Tibial nerve (tissue), 4 donors: ENCODE measurements at places on chromosomes 4 and X. TPM values are rescaled to one million over a fixed set of nuclear protein-coding genes. Genes with fewer than 3 reads are reported as not detected.

- no peak for DNase-seq
Measured at GRCh38 chr4:76300012-76300411, 6.5 kb upstream of the STBD1 start.

- DNase-seq = no peak
Measured at GRCh38 chrX:46279214-46279924, 265.9 kb downstream of the ZNF674 start.

DNA sequence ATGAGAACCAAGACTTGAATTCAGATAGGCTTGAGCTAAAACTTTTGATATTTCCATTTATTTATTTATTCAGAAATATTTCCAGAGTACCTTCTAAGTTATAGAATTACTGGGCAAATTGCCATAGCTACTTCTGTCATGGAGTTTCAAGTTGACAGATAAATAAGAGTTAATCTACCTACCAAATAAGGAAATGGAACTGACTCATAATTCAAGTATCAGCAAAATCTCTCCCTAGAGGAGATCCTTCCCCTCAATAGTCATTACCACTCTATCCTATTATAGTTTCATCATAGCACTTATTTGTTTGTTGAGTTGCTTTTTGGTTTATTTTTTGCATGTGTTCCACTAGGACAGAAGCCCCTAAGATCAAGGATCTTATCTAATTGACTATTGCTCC, 48.8 kb upstream of the CCSER1 start:
- no peak for DNase-seq

BMP3 gene
- total RNA-seq = 17.4 TPM

DNA sequence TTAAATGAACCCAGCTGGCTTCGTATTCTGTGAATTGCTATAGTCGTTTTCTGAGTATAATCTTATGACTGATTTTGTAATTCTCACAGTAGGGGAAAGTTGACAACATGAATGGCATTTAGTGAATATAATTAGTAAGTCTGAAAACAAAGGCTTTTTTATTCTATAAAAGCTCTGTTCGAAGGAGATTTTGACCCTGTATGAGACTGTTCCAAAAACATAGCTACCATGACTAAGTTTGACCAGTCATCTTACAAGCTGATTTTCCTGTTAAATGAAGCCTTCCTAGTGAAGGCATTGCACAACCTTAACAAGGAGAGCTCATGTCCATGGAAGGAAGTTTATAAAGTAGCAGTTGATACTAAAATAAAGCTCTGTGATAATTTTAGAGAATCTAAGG, 242.3 kb downstream of the RPA4 start:
- no peak for DNase-seq

- DNase-seq = no peak
Measured at GRCh38 chr4:7877176-7877575, 62.5 kb downstream of the AFAP1 start.

DNA sequence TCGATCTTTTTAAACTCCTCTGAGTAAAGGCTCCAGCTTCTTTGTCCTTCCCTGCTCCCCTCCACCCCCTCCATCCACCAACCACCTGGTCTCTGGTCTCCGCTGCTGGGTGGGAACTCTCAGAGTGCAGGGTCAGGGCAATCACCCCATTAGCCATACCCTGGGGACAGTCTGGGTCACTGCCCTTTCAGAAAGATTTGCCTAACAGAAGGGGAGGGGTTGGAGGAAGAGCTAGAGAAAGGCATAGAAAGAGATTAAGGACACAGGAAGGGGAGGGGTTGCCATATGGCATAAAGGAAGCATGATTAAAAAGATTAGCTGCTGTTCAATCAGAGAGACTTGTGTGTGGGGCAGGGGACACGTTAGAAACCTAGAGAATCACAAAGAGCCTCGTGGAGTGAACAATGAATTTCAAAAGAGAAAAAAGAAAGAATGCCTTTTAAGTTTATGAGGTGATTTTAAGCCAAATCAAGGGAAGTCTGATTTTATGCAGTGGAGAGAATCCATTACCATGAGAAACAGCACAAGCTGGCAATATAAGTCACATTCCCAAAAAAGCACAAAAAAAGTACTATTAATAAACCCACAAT, 115.5 kb upstream of the ACSL4 start:
- no peak for DNase-seq

DNA sequence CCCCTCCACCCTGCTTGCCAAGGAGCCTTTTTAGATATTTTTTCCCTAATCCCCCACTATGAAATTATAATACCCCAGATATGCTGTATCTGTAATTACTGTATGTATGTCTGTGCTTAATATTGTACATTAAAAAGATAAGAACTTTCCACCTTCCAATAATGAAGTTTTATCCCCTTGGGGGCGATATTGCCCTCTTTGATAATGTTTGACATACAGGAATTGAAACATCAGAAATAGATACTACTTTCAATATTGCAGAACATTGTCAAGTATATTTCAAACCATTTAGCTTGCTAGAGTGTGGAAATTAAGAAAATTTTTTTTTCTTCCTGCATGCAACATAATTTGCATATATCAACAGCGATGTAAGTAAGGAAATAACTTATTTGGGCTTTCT, 58.9 kb downstream of the NAF1 start:
- no peak for DNase-seq

DNA sequence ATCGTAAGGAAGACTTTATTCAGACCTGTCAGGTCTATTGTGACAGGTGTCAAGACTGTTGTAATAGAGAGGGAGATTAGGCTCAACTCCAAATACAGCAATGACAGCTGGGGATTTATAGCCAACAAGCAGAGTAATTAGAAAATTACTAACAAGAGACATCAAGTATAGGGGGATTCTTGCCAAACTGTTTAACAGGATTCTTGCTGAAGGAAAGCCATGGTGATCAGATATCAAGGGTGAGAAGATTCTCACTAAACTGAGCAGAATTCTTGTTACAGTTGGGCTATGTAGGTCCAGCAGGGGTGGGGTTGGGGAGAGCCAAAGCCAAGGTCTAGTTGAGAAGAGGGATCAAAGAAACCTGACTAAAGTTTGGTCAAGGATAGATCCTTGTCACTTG, 461.0 kb upstream of the GALNT7 start:
- DNase-seq = no peak

TBC1D8B gene
- total RNA-seq = 10.3 TPM

- no peak for DNase-seq
Measured at GRCh38 chr4:138348055-138348454, 105.9 kb upstream of the SLC7A11 start.

PAPSS1 gene
- total RNA-seq = 49.2 TPM

DNA sequence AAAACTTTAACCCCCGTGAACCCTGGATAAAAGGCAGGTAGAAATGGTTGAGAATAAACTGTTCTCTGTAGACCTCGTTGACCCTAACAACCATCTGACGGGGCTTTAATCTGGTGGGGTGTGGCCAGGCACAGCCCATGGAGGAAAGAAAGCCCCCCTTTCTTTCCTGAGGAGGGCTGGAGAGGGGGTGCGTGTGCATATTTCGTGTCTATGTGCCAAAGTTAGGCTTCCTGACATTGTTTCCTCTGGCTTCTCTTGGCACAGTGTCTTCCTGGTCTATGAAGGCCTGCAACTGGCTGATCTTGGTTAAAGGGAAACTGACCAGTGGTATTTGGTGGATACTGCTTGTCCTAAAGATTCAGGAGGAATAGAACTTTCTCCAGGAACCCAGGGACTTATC, 97.1 kb downstream of the MGST2 start:
- DNase-seq = no peak

- DNase-seq = no peak
Measured at GRCh38 chr4:8643986-8644385, 51.4 kb downstream of the CPZ start.

DNA sequence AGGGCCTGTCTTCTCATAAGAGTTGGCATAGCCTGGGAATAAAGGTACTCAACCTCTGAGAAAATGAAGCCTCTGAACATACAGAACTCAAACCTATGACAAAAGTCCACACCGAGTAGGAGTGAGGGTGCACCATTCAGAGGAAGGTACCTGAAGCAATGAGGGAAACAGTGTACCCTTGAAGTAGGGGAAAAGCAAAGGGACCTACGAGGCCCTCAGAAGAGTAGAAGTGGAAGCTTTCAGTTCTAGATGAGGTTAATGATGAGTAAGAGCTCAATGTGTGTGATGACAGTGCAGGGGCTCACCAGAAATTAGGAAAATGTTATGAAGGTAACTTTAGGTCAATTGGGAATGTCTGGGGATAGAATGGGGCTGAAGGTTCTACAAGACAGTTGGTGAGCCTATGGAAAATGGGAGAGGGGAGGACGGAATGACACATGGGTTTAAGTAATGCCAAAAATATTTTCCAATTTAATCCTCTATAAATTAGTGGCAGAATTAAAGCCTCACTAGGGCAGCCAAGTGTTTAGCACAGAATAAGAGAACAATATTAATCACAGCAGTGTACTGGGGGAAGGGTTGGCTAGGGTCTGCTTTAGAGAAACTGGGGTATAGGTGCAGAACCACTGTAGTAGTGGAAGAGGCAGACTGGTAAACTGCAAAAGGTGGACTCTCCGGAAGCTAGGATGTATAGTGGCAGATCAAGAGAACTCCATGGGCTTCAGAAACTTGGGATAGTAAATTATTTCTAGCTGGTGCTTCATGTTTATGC, 39.8 kb downstream of the RAB33A start:
- DNase-seq = no peak

- DNase-seq = no peak
Measured at GRCh38 chr4:104494185-104494584, 509 bp downstream of the CXXC4 start.

DNA sequence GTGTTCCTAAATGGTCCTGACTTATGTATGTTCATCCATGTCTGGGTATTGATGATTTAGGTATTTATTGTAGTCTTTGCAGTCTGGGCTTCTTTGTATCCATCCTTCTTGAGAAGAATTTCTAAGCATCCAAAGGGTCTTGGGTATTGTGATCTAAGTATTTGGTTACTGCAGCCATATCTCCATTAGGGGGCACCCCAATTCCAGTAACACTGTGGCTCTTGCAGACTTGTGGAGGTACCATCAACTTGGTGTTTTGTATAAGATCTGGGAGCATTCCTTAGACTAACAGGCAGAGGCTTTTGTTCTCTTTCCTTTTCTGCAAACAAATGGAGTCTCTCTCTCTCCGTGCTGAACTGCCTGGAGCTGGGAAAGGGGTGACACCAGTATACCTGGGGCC, 113.7 kb upstream of the NEXMIF start:
- DNase-seq = no peak

DNA sequence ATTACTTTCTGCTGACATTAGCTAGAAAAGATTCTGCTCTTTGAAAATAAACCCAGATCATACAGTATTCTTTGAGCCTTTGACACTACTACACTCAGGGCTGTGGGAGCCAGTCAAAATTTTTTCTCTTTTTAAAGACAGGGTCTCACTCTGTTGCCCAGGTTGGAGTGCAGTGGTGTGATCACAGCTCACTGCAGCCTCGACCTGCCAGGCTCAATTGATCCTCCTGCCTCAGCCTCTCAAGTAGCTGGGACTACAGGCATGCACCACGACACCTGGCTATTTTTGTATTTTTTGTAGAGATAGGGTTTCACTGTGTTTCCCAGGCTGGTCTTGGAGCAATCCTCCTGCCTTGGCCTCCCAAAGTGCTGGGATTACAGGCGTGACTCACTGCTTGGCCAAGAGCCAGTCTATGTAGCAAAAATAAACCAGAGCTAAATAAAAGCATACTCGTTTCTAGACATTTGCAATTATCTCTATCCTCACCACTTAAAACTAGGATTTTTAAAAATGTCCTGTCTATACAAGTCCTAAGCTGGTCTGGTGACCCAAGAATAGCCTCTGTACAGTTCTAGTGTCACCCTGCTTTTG, 43.2 kb downstream of the AKAP4 start:
- no peak for DNase-seq

DNA sequence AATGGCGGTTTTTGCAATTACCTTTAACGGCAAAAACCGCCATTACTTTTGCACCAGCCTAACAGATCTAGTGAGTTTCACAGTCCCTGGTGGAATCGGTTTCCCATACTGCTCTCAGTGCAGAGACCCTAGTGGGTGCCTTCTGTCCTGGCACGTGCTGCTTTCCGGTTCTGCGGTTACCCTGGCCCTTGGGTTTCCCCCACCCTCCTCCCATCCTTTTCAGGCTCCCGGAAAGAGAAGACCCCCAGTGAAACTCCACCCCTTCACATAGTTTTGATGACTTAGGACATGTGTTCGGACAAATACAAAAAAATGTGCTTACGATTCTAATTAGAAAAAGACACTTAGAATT, 36.9 kb downstream of the NLGN3 start:
- DNase-seq = no peak

DNA sequence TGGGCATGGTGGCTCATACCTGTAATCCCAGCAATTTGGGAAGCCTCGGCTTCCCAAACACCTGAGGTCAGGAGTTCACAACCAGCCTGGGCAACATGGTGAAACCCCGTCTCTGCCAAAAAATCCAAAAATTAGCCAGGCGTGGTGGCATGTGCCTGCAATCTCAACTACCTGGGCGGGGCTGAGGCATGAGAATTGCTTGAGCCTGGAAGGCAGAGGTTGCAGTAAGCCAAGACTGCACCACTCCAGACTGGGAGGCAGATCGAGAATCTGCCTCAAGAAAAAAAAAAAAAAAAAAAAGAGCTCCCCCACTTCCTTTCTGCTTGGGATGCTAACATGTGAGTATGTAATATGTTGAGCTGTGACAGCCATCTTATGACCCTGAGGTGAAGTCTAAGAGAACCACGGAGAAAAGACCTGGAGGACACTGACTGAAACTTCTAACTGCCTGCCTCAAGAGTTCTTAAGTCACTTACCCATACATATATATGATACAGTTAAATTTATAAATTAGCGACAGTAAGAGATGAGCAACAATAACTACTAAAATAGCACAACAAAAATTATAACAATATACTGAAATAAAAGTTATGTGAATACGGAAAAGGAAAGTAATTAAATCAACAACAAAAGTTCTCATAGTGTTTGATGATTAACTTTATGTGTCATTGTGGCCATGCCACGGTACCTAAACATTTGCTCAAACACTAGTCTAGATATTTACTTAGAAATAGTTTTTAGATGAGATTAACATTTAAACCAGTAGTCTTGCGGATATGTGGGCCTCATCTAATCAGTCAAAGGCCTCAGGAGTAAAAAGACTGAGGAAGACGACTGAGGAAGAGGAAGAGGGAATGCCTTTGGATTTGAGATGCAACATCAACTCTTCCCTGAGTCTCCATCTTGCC, 178.3 kb downstream of the OPHN1 start:
- DNase-seq = no peak

DNA sequence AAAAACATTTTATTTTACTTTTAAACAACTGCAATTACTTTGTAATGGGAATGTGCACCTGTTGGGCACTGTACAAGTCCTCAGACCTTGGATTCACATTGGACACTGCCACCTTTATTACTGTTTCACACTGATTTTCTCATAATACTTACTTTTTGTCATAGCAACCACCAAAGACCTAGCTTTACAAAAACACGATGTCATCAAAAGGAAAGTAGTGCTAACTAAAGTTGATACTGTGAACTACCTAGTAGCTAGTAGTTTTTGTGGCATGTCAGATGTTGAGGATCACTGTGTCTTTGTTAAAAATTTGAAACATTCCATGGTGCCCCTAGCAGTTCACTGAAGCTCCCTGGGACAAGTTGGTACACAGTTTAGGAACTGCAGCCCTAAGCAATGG, 62.9 kb upstream of the HOPX start:
- DNase-seq = no peak

GRCh38 chrX:12901486-12901885, 4.9 kb upstream of the TLR8 start:
- peak; percentile 24 for DNase-seq

SCML1 gene
- total RNA-seq = 16.8 TPM

- DNase-seq = no peak
Measured at GRCh38 chrX:133606990-133607389, 191.7 kb upstream of the GPC4 start.

SSX2 gene
- total RNA-seq = not detected

FAM47A gene
- total RNA-seq = not detected

GRCh38 chr4:20194123-20195013, 57.3 kb upstream of the SLIT2 start:
- DNase-seq = no peak

NLGN4X gene
- total RNA-seq = 10.0 TPM

TCP11X2 gene
- total RNA-seq = not detected
